CD4-positive, alpha-beta memory T cell (primary cell): ENCODE measurements at places on chromosomes 3 and 15. TPM values are rescaled to one million over a fixed set of nuclear protein-coding genes. Genes with fewer than 3 reads are reported as not detected.

Gene HAPLN3
- polyA plus RNA-seq, result 44.7 TPM

Gene PIK3R4
- polyA plus RNA-seq, result 32.9 TPM

Gene SLC24A5
- not detected for polyA plus RNA-seq

Gene GUCA1C
- polyA plus RNA-seq, result not detected

Gene TNIK
- 14.6 TPM for polyA plus RNA-seq

- H3K4me1 ChIP-seq, result peaks cover 37% of the 10 kb centered on the region
- no peak for DNase-seq
- H3K4me3 ChIP-seq, result no peak overlapping the region
- H3K36me3 ChIP-seq, result peaks cover 25% of the 10 kb centered on the region
Measured at GRCh38 chr3:52046186-52046901, 10.0 kb downstream of the DUSP7 start.

DNA sequence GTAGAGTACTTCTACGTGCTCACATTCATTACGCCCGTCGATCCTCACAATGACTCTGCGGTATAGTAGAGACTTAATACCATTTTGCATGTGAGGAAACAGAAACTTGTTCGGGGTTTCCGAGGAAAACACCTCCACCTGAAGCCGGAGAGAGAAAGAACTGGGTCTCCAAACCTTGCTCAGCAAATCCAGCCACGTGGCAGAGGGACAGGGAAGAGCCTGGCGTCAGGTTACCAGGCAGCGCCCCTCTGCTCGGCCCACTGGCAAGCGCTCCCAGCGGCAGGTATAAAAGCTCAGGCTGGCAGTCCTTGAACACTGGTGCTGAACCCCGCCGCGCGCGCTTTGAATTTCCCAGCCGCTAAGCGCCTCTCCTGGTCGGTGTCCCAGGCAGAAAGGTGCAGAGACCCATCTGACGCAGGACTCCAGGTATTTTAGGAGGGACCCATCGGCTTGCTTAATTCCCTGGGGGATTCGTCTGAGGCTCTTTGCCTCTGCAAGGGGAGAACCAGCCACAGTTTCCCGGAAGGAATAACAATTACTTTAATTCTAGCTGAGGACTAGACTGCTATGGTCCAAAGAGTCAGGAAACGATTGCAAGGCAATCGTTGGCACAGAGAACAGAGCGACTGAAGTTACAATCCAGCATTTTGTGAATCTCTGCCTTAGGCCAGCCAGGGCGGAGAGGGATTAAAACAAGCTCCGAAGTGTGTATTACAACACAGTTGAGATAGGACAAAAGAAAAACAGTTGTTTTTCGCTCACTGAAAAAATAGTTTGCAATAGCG is at the start of gene C2CD4A:
C2CD4A (plus strand) TSS at position 315 of the 785 bp plus-strand sequence. CDS start 637 bp downstream, outside the sequence.
- H3K27ac ChIP-seq, result no peak within 1 kb of the TSS
- peak within 1 kb of the TSS; percentile 18 for H3K4me3 ChIP-seq
- peak; percentile 58 for DNase-seq

DNA sequence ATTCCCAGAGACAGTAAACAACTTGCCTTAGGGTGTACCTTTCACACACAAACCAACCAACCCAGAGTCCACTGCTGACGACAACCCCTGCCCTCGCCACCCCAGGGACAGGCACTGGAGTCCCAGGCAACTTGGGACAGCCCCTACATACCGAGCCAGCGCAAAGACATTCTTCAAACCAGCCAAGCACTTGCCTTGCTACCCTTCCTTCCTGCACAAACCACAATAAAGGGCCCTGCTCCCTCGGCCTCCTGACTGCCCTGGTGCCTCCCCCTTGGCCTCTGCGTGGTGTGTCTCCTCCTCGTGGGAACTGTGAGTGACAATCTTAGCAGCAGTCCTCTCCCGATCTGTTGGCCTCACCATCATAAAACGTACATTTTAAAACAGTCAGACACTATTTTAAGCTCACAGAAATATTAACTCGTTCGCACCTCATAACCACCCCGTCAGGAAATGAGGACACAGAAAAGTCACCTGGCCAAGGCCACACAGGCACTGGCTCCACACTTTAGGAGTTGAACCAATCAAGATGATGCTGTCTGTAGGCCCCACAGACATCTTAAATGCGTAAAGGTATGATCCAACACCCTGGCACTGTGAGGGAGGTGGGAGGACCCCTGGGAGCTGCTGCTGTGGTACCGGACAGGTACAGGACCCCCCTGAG is 113.8 kb downstream of the ADCY5 start:
- no peak overlapping the region for H3K4me3 ChIP-seq
- H3K27ac ChIP-seq, result no peak overlapping the region
- DNase-seq, result no peak
- no peaks in the 10 kb centered on the region for H3K36me3 ChIP-seq
- peaks cover 9% of the 10 kb centered on the region for H3K4me1 ChIP-seq

- no peaks in the 10 kb centered on the region for H3K36me3 ChIP-seq
- DNase-seq, result no peak
- H3K4me3 ChIP-seq, result no peak overlapping the region
- no peak overlapping the region for H3K27ac ChIP-seq
Measured at GRCh38 chr3:121601212-121601812, 8.1 kb downstream of the FBXO40 start.

DNA sequence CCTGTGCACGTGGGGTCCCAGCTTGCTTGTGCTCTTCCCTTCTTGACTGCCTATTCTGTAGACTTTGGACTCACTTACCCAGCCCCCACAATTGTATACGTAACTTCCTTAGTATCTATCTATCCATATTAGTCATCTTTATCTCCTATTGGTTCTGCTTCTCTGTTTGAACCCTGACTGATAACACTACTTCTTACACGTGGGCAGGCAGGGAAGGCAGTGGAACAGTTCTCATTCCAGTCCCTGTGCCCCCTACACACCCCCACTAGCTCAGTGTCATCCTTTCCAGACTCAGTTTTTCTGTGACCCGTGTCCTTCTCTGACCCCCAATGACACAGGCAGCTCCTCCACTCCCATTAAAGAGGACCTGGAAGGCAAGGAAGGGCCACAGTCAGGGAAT is 74.2 kb upstream of the FBN1 start:
- no peak overlapping the region for H3K4me3 ChIP-seq
- H3K27ac ChIP-seq, result no peak overlapping the region
- H3K4me1 ChIP-seq, result no peaks in the 10 kb centered on the region
- no peaks in the 10 kb centered on the region for H3K36me3 ChIP-seq

- H3K36me3 ChIP-seq, result no peaks in the 10 kb centered on the region
- no peak overlapping the region for H3K27ac ChIP-seq
- no peaks in the 10 kb centered on the region for H3K4me1 ChIP-seq
- no peak overlapping the region for H3K4me3 ChIP-seq
- DNase-seq, result no peak
- H3K27me3 ChIP-seq, result no peaks in the 10 kb centered on the region
Measured at GRCh38 chr15:87527416-87527815, 729.1 kb downstream of the NTRK3 start.

GRCh38 chr15:81265944-81266775 is 57.8 kb downstream of the STARD5 start:
- peak; percentile 75 for DNase-seq
- H3K27ac ChIP-seq, result no peak overlapping the region
- H3K27me3 ChIP-seq, result no peaks in the 10 kb centered on the region
- H3K4me3 ChIP-seq, result no peak overlapping the region
- H3K4me1 ChIP-seq, result peaks cover 12% of the 10 kb centered on the region

GRCh38 chr15:82799183-82799841 is 6.6 kb downstream of the FSD2 start:
- H3K36me3 ChIP-seq, result no peaks in the 10 kb centered on the region
- peaks cover 7% of the 10 kb centered on the region for H3K27me3 ChIP-seq
- no peak overlapping the region for H3K27ac ChIP-seq
- H3K4me3 ChIP-seq, result no peak overlapping the region
- no peaks in the 10 kb centered on the region for H3K4me1 ChIP-seq

DNA sequence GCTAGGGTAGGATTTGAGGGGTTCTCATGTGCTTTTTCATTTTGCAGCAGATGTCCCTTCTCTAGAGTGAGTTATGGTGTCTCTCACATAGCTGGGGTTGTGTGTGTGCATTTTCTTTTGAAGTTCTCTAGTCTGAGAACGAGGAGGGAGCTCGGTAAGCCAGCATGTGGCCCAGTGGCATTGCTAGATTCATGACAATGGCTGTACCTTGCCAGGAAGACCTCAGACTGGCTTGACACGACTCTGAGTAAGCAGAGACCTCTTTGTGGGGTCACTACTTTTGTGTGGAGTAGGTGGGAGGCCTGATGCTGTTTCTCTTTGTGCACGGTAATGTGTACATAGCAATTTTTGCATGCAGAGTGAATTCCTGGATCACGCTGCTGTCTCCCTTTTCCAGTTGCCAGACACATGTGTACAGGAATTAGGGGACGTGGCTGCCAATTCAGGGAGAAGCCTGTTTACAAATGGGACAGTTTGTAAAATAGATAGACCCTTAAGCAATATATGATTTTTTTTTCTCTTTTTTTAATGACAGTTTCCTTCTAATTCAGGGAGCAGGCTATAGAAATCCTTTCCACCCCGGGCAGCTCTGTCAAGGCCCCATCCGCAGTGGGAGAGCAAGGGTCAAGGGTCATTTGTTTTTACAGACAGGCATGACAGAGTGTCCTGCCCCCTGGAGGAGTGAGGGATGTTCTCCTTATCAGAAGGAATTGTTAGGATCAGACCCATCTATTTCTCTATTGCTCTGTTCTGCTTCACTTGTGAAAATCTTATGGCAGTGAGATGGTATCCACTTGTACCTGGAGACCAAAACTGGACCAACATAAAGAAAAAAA is 4.6 kb downstream of the CACNA1D start:
- peaks cover 6% of the 10 kb centered on the region for H3K4me1 ChIP-seq
- no peak for DNase-seq
- peaks cover 16% of the 10 kb centered on the region for H3K27me3 ChIP-seq
- H3K4me3 ChIP-seq, result no peak overlapping the region
- H3K27ac ChIP-seq, result no peak overlapping the region

DNA sequence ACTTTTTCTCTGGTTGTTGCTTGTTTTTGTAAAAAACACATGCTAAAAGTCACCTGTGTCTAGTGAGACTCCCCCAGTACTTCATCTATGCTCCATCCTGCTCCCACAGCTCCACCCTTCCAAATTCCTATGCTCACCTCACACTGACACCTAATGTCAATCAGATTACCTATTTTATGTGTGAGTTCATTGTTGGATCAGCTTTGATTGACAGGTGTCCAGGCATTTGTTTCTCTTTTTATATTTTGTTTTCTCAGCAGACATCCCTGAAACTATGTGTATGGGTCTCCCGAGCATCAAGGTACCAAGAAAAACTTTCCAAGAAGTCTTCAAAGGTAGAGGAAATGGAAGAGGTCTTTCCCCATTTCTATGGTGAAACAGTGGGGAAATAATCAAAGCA is 13.4 kb downstream of the RFTN1 start:
- H3K4me1 ChIP-seq, result peaks cover 42% of the 10 kb centered on the region
- no peak overlapping the region for H3K4me3 ChIP-seq
- H3K27ac ChIP-seq, result no peak overlapping the region
- no peaks in the 10 kb centered on the region for H3K27me3 ChIP-seq
- DNase-seq, result no peak
- H3K36me3 ChIP-seq, result peaks cover 1% of the 10 kb centered on the region
